ENCODE measurements at places on chromosomes 3 and 15.

DNA sequence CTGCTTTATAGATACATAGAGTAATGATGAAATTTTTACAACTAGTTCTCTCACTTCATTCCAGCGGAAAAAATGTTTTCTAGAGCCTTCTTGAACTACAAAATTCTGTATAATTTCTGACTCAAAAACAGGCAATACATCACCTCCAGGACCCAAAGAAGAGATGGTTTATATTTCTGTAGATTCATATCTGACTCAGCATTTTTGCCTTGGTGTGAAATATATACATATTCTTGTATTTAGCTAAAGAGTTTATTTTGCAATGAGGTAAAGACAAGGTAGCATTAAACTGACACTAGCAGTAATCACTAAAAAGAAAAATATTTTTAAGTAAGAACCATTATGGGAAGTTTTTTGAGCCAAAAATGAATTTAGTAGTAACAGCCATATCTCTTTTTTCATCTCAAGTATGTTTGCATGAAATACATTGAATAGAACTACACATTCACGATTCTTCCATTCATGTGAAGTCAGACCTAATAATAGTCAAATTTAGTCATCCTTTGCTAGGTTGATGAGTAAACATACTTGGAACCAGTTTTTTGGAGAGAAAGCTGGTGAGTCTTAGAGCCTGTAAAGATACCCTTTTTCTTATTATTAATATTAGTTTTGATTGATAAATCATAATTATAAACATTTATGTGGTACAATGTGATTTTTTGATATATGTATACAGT lies 31.6 kb downstream of the COL8A1 start:
- DNase-seq, result no peak

DNA sequence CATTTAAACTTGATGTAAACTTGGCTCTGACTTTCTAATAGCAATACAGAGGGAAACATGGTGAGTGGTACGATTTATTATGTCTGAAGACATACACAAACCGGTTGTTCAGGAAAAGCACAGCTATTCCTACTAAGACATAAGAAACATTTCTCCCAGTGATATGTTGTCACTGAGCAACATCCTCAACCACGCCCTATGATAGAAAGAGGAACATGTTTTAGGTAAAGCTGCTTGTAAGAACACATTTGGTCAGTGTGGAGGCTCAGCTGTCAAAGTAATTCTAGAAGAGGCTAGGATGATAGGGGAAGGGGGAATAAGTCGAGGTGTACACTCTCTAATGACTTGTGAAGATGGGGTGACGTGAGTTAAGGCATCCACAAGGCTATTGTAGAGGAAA lies 42.7 kb upstream of the B3GNT5 start:
- no peak for DNase-seq

GRCh38 chr3:14770591-14770990 lies 48.2 kb upstream of the FGD5 start:
- DNase-seq, result no peak

GRCh38 chr15:62847900-62848489 lies 194.6 kb upstream of the TPM1 start:
- peak; percentile 23 for DNase-seq

DNA sequence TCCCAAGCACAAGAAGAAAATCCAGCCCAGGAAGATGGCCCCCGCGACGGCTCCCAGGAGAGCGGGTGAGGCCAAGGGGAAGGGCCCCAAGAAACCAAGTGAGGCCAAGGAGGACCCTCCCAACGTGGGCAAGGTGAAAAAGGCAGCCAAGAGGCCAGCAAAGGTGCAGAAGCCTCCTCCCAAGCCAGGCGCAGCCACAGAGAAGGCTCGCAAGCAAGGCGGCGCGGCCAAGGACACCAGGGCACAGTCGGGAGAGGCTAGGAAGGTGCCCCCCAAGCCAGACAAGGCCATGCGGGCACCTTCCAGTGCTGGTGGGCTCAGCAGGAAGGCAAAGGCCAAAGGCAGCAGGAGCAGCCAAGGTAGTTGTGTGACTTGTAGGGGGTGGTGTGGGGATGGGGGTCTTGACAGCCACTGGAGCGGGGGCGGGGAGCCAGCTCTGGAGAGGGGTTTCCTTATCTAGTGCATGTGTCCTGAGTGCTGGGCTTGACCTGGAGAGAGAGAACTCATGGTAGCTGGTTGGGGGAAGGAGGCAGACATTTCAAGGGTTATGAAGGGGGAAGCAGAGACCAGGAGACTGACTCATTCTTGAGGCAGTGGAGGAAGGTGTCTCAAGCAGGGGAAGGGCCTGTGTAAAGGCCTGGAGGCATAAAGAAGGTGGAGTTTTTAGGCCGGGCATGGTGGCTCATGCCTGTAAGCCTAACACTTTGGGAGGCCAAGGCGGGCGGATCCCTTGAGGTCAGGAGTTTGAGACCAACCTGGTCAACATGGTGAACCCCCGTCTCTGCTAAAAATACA lies 6.2 kb downstream of the H1-8 start:
- DNase-seq, result no peak

GRCh38 chr3:30470496-30470895 lies 135.9 kb upstream of the TGFBR2 start:
- DNase-seq, result no peak

- no peak for DNase-seq
Observed at GRCh38 chr3:111862415-111862814, 3.4 kb downstream of the PHLDB2 start.

DNA sequence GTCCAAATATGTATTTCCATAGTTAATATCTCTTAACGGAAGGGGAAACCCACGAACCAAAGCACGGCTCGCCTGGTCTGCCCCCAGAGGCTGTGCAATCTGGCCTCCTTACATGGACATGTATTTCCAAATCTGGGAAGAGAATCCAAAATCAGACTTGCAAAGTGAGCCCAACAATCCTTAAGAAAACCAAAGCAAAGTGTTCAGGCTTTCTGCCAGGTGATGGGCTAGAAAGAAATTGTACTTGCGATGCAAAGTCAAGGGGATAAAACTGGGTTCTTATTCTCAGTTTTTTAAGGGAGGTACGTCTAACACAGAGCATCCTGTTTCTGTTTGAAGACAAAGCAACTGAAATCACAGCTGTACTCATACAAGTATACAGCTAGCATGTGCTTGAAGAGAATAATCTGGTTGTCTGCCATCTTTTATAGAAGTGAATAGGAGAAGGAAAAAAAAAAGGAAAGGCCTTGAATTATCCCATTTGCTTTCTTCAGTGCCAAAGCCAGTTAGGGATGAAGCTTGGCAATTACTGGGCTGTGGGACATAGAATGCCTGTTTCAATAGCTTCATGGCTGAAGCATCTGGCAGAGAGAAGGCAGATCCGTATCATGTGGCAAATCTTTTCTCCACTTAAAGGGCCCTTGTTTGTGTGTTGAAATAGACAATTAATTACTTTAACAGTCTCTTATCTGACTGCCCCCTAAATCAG lies 48.4 kb downstream of the LRIG1 start:
- no peak for DNase-seq

GRCh38 chr3:58742239-58742638 lies 75.7 kb upstream of the FAM3D start:
- no peak for DNase-seq

GRCh38 chr15:40904552-40905201 lies 10.4 kb downstream of the VPS18 start:
- DNase-seq, result no peak

- no peak for DNase-seq
Observed at GRCh38 chr3:64901522-64901885, 213.7 kb upstream of the ADAMTS9 start.

DNA sequence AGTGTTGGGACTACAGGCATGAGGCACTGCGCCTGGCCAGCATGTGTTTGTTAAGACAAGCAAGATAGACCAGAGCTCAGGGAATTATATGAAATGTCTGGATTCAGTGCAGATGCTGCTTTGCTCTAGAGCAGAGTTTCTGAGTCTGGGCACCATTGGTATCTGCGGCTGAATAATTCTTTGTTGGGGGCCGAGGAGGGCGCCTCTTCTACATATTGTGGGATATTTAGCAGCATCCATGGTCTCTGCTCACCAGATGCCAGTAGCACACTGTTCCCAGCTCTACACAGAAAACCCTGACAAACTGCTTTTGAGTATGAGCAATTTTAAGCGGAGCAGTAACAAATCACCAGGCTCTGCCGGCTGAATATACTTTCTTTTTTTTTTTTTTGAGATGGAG lies 3.6 kb upstream of the LDHAL6B start:
- DNase-seq, result no peak
